ENCODE measurements at places on chromosomes 7 and 10.

- no peak for DNase-seq
These were observed 93.8 kb downstream of the MAP3K8 start for GRCh38 chr10:30527623-30528428.

- no peak for DNase-seq
These were observed 155.2 kb downstream of the DGKI start for GRCh38 chr7:137691566-137691965.

- peak; percentile 11 for DNase-seq
These were observed 14.5 kb downstream of the IFIT5 start for GRCh38 chr10:89428877-89429276.

GRCh38 chr7:12630513-12630819, 57.0 kb upstream of the ARL4A start:
- DNase-seq, result peak; percentile 49

- no peak for DNase-seq
These were observed 64.2 kb upstream of the GNAI1 start for GRCh38 chr7:80070391-80070790.

GRCh38 chr7:90384433-90384832, 18.8 kb upstream of the CLDN12 start:
- DNase-seq, result no peak

DNA sequence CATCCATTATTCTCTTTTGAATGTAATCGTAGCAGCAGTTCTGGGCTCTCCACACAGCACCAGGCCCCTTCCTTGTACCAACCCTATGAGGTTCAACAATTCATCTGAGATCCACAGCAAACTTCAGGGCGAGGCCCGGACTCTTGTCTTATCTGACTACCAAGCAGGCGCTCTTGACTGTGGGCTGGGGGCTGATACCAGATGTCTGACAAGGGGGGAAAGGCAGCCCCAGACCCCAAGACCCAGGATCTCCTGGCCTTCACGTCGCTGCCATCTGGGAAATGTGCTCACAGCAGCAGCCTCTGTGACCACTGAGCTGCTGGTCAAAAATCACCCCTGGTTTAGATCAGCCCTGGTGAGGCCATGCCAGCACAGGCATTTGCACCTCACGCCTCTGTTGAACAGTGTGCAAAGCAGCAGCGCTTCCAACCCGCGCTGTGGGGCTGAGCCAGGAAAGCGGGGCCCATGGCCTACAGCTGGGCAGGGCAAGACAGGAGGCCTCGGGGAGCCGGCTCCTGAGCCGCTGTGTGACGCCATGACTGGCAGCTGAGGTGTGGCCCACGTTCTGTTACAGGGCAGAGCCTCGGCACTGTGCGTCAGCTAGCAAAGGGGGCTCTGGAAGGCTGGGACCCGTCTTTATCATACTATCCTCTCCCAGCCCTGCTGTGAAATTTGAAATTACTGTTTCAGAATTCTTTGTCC, 143.9 kb downstream of the PAXIP1 start:
- DNase-seq, result no peak

GRCh38 chr10:78729366-78729765, 339.4 kb upstream of the ZMIZ1 start:
- no peak for DNase-seq

GRCh38 chr10:101856626-101857025, 13.0 kb upstream of the KCNIP2 start:
- no peak for DNase-seq

DNA sequence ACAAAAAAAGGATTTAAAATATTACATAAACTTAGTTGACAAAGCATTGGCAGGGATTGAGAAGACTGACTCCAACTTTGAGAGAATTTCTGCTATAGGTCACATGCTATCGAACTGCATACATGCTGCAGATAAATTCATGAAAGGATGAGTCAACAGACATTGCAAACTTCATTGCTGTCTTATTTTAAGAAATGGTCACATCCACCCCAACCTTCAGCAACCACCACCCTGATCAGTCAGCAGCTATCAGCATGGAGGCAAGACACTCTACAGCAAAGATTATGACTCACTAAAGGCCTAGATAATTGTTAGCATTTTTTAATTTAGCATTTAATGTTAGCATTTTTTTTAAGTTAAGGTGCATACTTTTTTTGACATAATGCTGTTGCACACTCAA, 73.6 kb downstream of the AGK start:
- DNase-seq, result no peak

DNA sequence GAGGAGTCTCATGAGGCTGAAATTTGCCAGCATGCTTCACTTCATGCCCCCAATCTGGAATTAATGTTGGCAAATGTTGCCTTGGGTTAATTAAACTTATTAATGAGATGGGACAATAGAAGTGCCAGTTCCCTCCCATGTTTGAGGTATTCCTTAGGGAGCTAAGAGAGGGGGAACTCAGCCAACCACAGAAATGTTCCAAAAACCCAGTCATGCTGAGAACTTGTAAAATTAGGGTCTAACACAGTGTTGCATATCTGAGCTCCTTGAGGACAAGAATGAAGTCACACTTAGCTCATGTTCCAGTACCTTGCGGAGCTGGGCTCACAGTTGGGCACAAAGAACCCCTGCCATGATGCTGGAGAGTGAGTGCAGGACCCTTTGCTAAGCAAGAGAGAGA, 89.4 kb downstream of the OAT start:
- no peak for DNase-seq

Data from NCI-H1436 (cell line).